Lung microvascular endothelial cell (primary cell): ENCODE measurements at places on chromosomes 2 and 18. TPM values are rescaled to one million over a fixed set of nuclear protein-coding genes. Genes with fewer than 3 reads are reported as not detected.

- peak; percentile 59 for DNase-seq
Measured at GRCh38 chr18:22822024-22822423, 111.1 kb upstream of the RBBP8 start.

GRCh38 chr18:42950732-42951131, 164.8 kb downstream of the RIT2 start:
- DNase-seq: no peak

DNA sequence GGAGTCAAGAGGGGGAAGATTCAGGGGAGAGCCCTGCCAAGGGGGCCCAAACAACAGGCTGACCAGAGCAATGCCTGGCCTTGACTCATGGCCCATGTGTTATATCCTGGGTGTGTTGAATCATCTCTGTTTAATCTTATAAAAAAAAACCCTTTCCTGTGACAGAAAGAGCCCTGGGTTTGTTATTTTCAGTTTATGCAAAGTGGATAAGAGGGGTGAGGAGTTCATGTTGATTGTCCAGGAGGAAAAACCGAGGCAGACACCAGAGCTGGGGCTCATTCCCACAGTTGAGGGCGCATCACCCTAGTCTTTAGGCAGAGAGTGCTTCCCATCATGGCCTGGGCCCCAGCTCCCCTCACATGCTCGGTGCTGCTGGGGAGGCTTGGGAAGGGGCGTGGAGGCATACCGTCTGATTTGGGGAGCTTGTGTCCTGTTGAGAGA, 30.9 kb upstream of the IL37 start:
- peak; percentile 61 for DNase-seq

The SMYD5 gene
- 9.4 and 11.1 TPM in 2 replicates for total RNA-seq

DNA sequence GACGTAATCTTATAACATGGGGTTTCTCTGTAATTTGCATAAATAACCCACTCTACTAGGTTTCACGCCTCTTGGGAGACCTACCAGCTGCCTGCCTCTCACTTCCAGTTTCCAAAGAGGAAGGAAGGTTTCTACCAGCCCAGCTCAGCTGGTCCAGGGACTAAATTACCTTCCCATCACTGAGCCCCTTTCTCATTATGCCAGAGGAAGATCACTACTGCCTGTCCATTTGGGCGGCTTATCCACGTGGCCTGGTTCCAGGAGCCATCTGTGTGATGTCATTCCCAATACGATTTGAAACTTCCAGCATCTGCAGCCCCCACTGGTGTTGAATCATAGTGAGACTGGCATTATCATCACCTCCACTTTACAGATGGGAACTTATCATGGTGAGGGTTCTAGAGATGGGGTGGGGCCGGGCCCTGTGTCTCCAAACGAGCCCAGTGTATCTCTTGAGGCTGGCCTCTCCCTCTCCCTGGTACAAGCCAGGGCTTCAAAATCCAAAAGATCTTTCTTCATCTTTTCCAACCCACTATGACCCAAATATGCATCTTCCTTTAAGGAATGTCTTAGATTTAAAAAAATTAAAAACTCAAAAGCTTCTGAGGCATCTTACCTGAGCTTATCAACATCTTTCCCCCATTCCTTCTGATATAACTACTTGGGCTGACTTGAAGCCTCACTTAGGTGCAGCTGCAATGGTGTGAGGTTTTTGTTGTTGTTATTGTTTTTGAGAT, 140.8 kb downstream of the DDX1 start:
- no peak for DNase-seq

- no peak for DNase-seq
Measured at GRCh38 chr2:141940709-141941108, 190.1 kb downstream of the LRP1B start.

The DES gene
- 0.20 TPM in 1 of 2 replicates, not detected in the other for total RNA-seq

GRCh38 chr18:44638811-44639210, 41.9 kb upstream of the SETBP1 start:
- no peak for DNase-seq

The WDR54 gene
- total RNA-seq: 24.0 and 32.3 TPM in 2 replicates

DNA sequence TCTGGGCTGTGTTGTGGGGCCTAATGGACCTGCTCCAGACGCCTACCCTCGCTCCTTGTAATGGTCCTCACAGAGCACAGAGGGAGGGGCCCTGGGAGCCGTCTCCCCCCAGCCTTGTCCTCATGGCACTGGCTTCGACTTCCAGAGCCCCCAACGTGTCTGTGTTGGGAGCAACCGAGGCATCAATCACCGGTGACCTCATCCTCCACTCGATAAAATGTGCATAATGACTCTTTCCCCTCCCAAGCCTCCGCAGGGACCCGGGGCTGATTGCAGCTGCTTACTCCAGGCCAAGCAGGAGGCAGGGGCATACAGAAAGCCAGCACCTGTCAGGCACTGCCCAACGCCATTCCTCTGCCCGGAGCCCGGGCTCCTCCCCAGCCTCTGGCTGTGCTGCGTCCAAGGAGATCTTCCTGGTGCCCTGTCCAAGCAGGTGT, 271.7 kb downstream of the NDUFA10 start:
- no peak for DNase-seq

DNA sequence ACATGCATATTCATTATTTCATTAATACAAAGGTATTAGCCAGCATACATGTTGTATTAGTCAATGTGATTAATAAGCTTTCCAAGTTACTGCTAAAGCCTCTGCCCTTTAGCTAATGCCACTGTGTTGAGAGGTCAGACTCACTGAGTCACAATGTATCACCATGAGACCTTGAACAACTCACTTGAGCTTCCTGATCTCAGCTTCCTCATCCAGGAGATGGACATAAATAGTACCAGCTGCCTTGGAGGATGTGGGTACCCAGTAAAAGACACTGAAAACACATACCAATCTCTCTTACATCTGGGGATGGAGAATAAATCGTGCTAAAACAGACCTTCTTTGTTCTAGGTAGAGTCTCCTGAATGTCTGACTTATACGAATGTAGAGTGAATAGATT, 224.6 kb downstream of the EPHA4 start:
- no peak for DNase-seq

The ZNF519 gene
- 1.4 and 2.2 TPM in 2 replicates for total RNA-seq

DNA sequence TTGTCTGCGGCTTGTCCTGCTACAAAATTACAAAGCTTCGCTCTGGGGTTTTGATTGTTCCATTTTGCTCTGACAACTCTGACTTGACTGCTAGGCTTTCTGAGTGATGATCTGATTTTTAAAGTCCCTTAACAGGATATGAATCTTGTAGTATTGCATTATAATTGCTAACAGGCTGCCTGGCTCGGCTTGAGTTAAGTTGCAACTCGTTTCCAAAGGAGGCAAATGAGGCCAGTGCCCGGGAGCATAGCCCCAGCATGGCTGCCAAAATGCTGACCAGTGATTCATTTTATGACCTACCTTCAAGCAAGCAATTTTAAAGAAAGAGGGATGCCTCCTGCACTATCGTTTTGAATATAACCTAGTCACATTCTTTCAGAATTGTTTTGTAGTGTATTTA, 135.4 kb downstream of the COL6A3 start:
- DNase-seq: no peak

- DNase-seq: no peak
Measured at GRCh38 chr2:219021591-219021990, 19.7 kb downstream of the CFAP65 start.

The NEURL3 gene
- under 0.01 and 0.20 TPM in 2 replicates for total RNA-seq

- peak; percentile 22 for DNase-seq
Measured at GRCh38 chr2:27798948-27799645, 27.6 kb downstream of the MRPL33 start.

DNA sequence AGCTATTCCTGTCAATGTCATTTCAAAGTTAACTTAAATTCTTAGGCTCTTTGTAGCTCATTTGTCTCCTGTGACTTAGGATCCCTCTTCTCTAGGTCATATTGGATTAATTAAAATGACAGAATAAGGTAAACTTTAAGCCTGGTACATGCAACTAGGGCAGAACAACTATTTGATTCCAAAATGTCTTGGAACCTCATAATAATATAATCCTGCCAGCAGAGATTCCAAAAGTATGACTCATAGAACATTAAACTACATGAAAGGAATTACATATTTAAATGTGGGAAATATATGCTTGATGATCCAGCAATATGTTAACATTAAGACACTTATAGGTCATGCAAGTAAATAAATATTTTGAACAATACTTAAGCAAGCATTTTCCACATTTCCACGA, 63.3 kb downstream of the COL3A1 start:
- peak; percentile 21 for DNase-seq

The GAREM2 gene
- 0.20 and 0.44 TPM in 2 replicates for total RNA-seq

GRCh38 chr2:223262946-223263345, 211.0 kb downstream of the KCNE4 start:
- no peak for DNase-seq

- no peak for DNase-seq
Measured at GRCh38 chr18:76838182-76838581, 15.8 kb downstream of the ZNF236 start.

DNA sequence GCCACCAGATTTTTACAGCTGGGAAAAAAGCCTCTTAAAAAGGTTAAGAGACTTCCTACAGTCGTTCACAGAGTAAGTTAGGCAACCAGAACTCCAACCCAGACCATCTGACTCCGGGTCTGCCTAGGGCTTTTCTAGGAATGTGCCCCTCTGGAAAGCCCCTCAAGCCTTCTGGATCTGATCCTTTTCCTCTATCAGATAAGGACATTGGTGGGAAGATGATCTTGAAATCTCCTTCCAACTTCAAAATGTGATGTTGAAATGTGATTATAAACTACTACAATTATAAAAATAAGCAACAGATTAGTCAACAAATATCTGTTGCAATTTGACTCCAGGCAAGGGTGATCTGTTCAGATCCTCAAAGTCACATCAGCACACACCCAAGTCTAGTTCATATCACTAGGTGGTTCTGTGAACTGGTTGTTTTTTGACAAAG, 270.4 kb downstream of the ARHGAP15 start:
- DNase-seq: no peak

- DNase-seq: no peak
Measured at GRCh38 chr18:50313031-50313607, 25.6 kb upstream of the CXXC1 start.

The BCL11A gene
- total RNA-seq: 0.40 and 0.65 TPM in 2 replicates

The LAMA1 gene
- total RNA-seq: 0.20 and 0.22 TPM in 2 replicates

The ME2 gene
- total RNA-seq: 28.8 and 32.9 TPM in 2 replicates

- DNase-seq: no peak
Measured at GRCh38 chr18:74869904-74870863, 272.5 kb downstream of the ZNF407 start.

The RSAD2 gene
- 0.20 and 0.22 TPM in 2 replicates for total RNA-seq

- no peak for DNase-seq
Measured at GRCh38 chr2:239305771-239306170, 95.0 kb downstream of the HDAC4 start.
